ENCODE measurements at places on chromosomes 5 and 9.
A peak's percentile ranks its signal among the peaks of the same experiment; 100 is the strongest.

- peak; percentile 59 for DNase-seq
These were observed 79.9 kb downstream of the FNBP1 start for GRCh38 chr9:129962889-129963703.

DNA sequence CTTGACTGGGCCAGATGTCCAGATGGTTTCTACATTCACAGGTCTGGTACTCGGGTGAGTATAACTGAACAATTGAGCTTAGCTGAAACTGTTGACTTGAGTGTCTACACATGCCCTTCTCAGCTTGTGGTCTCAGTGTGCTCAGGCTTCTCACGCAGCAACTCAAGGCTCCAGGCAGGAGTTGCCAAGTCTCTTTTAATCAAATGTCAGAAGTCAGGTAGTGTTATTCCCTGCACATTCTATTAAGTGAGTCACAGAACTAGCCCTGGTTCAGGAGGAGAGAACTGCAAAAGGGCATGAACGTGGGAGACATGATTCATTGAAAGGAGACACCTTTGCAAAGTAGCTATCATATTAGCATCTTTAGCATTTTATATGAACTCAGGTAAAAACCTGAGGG, 199.3 kb upstream of the ACTBL2 start:
- DNase-seq, result no peak

GRCh38 chr9:94705162-94705702, 21.3 kb upstream of the AOPEP start:
- DNase-seq, result no peak

DNA sequence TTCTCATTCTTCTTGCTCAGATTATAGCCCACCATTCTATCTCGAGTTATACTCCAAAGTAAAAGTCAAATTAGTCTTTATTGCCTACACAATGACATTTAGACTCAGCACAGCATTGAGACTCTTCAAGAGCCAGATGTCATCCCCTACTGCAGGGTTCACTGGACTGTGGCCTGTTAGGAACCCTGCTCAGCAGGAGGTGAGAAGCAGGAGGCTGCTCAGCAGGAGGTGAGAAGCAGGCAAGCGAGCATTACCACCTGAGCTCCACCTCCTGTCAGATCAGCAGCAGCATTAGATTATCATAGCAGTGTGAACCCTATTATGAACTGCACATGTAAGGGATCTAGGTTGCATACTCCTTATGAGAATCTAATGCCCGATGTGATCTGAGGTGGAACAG, 12.7 kb upstream of the LIFR start:
- no peak for DNase-seq

DNA sequence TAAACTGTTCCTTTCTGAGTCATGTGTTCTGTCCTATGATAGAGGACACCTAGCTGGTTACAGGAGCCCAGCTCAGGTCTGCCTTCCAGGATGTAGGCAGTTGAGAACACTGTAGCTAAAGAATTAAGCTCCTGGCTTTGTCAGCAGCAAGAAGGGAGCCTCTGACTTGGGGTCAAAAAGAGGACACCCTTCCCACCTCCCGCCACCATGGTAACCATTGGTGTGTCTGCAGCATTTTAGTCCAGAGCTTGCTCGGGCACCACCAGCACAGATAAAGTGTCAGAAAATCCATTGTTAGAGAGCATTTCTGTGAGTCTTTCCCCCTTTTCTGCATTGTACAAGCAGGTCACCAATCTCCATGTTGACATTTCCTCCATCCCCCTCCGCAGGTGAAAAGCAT, 181.7 kb downstream of the DOCK8 start:
- no peak for DNase-seq

- DNase-seq, result no peak
These were observed 402.4 kb downstream of the CSNK1G3 start for GRCh38 chr5:123914333-123914732.

GRCh38 chr5:160166973-160167623, 47.8 kb upstream of the PWWP2A start:
- DNase-seq, result no peak

GRCh38 chr9:123359546-123359945, 3.5 kb downstream of the CRB2 start:
- DNase-seq, result no peak

DNA sequence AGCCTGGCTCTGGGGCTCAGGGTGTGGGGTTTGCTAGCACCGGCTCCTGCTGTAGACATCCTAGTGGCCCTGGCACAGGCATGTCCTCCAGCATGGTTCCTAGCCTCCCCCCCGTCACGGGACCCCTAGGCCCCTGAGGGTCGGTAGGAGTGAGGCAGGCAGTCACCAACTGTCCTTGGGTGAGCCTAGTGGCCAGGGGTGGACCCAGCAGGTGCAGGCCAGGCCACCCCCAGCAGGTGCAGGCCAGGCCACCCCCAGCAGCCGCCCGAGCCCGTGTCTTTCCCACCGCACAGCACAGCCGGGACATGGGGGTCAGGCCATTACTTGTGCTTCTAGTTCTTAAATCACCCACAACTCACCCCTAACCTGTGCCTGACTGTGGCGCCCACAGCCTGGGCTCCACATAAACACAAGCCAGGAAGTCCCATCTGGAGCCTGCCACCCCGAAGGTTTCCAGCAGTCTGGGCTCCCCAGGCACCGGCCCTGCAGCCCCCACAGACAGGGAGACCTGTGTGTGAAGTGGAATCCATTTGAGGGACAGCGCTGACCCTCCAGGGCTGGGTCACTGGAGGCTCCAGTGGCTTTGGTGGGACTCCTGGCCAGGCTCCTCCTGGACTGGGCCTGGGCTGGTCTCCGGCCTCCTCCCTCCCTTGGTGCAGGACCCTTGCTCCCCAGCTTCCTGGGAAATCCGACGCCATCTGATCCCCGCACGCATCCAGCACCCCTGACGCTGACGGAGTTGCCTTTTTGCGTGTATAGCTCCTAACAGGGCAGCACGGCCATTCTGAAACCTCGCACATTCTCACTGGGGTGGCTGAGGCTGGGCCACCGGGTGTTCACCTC, 114.1 kb upstream of the LPCAT1 start:
- DNase-seq, result no peak

GRCh38 chr9:86816366-86816765, 130.9 kb downstream of the GAS1 start:
- DNase-seq, result no peak

DNA sequence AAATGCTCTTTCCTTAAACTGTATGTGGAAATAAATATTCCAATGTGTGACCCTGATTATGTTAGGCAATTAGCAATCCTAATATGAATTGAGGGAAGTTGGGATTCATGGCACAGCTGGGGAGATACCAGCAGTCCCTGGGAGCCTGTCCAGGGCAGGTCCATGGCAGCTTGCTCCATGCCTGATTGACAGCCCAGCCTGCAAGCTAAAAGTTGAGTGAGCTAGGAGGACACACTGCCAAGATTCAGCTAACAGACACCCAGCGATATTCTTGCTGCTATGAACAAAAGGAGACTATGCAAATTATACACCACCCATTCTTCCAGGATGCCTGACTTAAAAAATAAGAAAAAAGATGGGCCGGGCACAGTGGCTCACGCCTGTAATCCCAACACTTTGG, 6.2 kb downstream of the TGFBI start:
- no peak for DNase-seq

- DNase-seq, result peak; percentile 75
These were observed 6.1 kb downstream of the SAPCD2 start for GRCh38 chr9:137064027-137064879.

GRCh38 chr5:12704955-12705354, 800.7 kb upstream of the CTNND2 start:
- DNase-seq, result no peak

All from stimulated activated CD4-positive, alpha-beta T cell treated with anti-CD3 and anti-CD28 coated beads, Interleukin-2, amount 100 ng/mL, for 48 hours (primary cell).